ENCODE measurements at places on chromosomes 11 and 22. TPM values are rescaled to one million over a fixed set of nuclear protein-coding genes. Genes with fewer than 3 reads are reported as not detected.

- no peak for DNase-seq
These were observed 35.1 kb downstream of the RRP7A start for GRCh38 chr22:42484506-42484905.

GRCh38 chr22:36413022-36413775, 25.4 kb upstream of the MYH9 start:
- DNase-seq: no peak

GRCh38 chr11:110797453-110797852, 85.2 kb upstream of the ARHGAP20 start:
- DNase-seq: peak; percentile 89

GRCh38 chr11:15568440-15568839, 453.7 kb downstream of the INSC start:
- DNase-seq: no peak

- no peak for DNase-seq
These were observed 631.4 kb upstream of the B3GAT1 start for GRCh38 chr11:135043434-135043833.

ARHGEF17 gene
- polyA plus RNA-seq: 1.2 TPM

MUC15 gene
- polyA plus RNA-seq: not detected

POTEH gene
- polyA plus RNA-seq: not detected

DNA sequence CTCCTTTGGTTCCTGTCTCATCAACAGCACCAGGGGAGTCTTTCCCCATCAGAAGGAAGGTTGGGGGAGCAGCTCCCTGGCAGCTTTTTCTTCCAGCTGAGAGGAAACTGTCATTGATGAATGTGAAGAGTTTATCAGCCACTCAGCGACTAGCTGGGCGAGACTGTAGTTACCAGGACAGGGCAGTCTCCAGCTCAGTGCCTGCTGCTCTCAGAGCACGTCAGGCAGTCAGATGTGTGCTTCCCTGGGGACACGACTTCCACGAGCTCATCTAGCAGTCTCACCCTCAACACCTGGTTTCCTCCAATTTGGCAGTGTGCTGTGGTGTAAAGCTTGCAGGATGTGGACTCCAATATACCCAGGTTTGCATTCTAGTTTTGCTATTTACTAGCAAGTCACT, 12.5 kb upstream of the C1QTNF4 start:
- DNase-seq: no peak

GRCh38 chr11:108538022-108538424, 39.8 kb upstream of the POGLUT3 start:
- DNase-seq: no peak

DNA sequence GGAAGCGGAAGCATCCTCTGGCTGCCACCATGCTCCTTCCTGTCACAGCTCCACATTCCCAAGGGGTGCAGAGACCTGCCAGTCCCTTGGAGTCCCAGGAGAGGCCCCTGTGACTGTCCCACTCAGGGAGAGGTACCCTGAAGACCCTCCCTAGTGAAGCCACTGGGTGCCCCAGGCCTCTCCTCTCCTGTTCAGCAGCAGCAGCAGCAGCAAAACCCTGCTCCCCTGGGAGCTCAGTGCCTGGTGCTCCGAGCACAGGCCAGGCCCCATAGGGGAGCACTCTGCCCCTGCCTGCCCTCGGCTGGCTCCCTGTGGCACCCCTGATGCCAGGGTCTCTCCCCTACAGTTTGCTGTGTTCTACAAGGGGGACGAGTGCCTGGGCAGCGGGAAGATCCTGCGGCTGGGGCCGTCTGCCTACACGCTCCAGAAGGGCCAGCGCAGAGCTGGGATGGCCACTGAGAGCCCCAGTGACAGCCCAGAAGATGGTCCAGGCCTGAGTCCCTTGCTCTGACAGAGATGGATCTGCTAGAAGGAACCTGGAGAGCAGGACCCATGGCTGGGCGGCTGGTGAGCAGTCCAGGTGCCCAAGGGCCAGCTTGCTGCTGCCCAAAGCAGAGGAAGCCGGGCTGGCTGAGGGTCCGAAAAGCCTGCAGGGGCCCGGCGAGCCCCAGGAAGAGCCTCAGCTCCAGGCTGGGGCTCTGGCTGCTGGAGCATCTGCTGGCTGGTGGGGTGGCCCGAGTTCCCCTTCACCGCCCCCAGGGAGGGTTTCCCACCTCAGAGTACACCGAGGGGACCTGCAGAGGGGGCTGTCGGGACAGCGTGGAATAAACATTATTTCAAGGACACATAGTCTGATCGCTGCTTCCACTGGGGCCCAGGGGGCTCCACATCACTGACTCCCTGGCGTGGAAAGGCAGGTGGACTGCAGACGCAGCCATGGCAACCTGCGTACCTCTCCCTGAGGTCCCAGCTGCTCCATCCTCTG, 21.3 kb downstream of the TRMU start:
- no peak for DNase-seq

GRCh38 chr11:77522215-77522614, 48.3 kb upstream of the PAK1 start:
- DNase-seq: no peak

DNA sequence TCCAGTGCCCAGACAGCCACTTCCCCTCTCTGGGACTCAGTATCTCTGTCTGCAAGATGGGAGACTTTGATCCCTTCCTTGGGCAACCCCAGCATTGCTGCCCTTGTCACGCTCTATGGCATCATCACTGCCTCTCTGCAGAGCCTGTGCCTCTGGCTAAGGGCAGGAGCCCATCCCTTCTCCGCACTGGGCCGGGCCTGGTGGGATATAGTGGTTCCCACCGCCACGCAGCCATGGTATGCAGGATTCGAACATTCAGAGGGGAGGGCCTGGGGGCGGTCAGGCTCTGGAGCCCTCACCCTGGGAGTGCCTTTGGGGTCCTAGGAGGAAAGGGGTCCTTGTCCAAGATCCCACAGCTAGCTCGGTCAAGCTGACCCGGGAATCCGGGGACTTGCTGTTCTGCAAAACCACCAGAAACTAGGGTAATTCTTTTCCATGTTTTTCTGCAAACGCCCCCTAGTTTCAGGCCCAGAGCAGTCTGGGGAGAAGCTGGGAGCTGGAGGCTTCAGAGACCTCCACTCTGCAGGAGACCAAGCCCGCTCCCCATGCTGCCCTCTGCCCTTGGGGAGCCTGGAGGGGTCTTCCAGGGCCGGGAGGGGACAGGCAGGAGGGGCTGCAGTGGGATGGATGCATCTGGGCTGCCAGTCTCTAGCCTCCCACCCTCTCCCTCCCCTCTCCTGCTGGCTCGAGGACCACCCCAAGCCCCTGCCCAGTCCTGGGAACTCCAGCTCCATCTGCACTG, 24.4 kb upstream of the CBX7 start:
- no peak for DNase-seq

GRCh38 chr11:56172256-56172830, 4.1 kb upstream of the OR5J2 start:
- no peak for DNase-seq

SYT12 gene
- polyA plus RNA-seq: not detected

PRR14L gene
- polyA plus RNA-seq: 13.2 TPM

GRCh38 chr11:2530855-2531200, 86.0 kb downstream of the KCNQ1 start:
- DNase-seq: no peak

DNA sequence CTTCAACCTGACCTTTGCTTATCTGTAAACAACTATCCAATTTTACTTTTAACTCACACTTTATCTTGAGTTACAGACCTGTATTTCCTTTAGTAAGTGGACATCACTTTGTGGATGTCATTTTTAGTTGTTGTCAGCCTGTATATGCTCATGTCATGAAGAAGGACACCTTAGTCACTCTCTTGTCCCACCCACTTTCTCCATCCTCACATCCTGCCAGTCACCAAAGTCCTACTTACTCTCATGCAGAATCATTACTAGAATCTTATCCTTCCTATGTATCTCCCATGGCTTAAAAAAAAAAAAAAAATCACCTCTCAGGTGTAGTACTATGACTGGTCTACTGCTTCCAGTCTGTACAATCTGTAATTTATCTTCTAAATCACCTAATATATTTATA, 43.3 kb downstream of the SESN3 start:
- DNase-seq: no peak

GRCh38 chr11:101441747-101442146, 142.1 kb downstream of the TRPC6 start:
- DNase-seq: no peak

C11orf71 gene
- polyA plus RNA-seq: 14.2 TPM

MEI1 gene
- polyA plus RNA-seq: 12.3 TPM

NXPE1 gene
- polyA plus RNA-seq: not detected

DNA sequence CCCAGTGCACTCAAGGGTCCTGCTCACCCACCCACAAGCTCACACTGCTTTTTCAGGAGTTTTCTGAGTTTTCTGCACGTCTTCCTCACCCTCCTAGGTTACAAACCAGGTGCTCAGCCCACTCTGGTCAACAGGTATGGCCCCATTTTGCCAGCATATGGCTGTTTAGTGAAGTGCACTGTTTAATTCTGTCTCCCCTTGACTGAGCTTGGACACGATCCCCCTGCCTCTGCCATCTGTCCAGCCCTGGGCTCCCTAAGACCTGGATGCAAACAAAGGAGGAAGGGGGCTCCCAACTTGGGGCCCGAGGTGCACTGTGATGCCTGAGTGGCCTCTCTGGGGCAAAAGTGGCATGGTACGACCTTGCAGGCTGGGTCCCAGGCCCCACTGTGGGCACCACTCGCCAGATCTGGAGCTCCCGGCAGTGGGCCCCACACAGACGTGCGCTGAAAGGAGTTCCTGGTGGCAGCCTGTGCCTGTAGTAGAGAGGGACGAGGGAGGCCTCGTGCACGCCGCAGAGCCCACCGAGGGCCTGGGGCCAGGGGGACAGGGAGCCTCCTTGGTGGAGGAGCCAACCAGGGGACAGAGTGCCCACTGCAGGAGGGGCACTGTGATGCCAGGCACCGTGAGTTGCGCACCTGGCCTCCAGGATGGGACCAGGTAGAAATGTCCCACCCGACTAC, 37.3 kb upstream of the COMT start:
- no peak for DNase-seq

DNA sequence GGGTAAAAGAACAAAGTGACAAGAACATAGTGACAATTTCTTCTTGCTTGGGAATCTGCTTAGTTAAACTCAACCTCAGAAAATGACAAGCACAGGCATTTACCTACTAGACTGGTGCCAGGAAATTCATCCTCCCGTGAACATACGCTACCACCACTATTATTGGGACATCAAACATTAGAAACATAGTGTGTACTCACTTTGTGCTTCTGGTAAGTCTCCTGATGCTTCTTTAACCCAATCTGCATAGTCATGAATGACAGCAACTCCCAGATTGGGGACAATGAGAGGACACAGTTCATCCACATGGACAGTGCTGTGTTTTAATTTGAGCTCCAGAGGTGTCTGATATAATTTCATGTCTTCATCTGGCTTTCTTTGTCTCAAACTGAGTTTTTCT, 29.2 kb upstream of the CHRNA10 start:
- no peak for DNase-seq

MS4A14 gene
- 3.0 TPM for polyA plus RNA-seq

- DNase-seq: no peak
These were observed 2.6 kb downstream of the NELL1 start for GRCh38 chr11:20671856-20672546.

DNA sequence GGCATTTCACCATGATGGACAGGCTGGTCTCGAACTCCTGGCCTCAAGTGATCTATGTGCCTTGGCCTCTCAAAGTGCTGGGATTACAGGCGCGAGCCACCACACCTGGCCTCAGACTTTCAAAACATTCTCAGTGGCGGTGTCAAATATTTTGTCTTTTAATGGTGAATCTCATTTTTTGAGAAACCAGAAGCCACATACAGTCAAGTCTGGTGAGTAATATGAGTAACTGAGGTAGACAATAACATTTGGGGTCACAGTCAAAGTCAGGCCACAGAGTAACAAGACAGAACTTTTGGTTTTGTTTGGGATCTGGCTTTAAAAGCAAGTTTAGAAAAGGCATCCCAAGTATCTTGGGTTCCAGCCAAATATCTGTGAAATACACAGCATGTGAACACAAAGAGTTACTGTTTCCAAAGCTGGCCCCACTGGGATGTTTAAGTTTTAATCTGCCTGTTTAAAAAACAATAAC, 5.6 kb upstream of the TMA7B start:
- DNase-seq: no peak

- no peak for DNase-seq
These were observed 72.9 kb downstream of the ABTB2 start for GRCh38 chr11:34284811-34285481.

DNA sequence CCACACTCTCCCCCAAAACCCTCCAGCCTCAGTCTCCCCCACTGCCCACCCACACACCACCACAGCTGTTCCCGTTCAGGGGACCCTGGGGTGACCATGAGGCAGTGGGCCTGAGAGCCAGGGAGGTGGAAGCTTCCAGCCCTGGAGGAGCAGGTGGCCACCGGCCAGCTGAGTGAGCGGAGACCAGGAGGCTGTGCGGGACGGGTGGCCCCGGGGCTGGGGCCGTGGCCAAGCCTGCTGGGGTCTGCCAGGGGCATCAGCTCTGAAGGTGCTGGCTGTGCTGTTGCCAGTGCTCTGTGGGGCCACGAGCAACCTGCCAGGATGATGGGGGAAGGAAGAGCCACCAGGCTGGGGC, 26.0 kb downstream of the OSBPL5 start:
- no peak for DNase-seq

DNA sequence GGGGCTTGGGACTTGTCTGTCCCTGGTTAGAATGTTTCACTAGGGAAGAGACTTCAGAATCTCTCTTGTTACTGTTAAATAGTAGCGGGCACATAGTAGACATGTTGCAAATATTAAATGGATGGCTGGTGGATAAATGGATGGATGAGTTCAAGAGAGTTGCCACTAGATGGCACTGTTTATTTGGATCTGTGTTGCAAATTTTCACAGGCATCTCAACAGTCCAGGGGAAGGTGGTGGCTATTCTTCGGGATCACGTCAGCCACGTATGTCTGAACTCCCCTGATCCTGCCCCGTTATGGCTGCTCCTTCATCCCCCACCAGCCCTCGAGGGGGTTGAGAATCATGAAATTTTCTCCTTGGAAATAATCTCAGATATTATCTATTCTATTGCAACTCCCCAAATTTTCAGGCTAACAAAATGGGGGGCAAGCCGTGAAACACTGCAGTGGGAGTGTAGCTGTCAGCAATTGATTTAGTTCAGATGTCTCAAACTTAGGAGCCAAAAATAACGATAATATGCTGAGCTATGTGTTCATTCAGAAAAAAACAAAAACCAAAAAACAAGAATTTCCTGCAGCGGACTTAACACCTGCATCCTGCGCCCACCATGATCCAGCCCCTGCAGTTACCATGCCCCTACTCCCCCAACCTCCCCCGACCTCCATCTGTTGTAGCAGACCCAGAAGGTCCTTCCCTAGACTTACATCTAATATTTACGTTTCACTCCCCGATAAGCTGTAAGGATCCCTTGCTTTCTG, 29.1 kb upstream of the BIRC3 start:
- DNase-seq: peak; percentile 82

C22orf31 gene
- polyA plus RNA-seq: not detected
